ENCODE measurements at places on chromosomes 4 and X.

DNA sequence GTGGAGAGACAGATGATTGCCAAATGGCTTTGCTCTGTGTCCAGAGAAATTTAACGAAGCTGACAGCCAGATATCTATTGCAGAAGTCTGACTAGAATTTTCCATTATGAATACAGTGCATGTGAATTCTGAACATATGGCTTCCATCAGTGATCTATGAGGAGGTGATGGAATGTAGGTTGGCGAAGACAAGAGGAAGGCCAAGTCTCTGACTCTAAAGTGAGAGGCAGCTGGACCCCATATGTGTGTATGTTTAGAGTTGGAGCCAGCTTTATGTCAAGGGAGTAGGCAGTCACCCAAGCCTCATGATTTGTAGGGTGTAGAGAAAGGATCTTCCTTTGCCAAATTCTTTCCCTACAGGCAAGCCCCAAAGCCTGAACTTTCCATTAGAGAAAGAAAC is 76.2 kb upstream of the TEX13D start:
- no peak for DNase-seq

DNA sequence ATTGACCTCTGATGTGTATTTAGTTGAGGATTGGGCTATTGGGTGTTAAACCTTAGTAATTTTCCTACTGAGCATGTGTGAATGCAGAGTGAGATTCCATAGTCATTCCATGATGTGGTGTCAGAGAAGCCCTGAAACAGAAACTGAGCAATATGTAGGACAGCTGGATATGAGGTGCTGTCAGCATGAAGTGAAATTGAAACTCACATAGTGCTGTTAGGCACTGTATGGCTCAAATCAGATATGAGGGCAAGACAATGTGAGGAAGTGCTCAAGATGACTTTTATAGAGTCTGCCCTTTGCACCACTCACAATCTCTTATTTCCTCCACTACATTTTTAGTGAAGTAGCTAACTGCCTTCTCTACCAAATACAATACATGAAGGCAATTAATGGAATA is 188.3 kb downstream of the SH3BGRL start:
- DNase-seq, result no peak

GRCh38 chr4:180156684-180157083 is 2086.5 kb upstream of the TENM3 start:
- DNase-seq, result no peak

DNA sequence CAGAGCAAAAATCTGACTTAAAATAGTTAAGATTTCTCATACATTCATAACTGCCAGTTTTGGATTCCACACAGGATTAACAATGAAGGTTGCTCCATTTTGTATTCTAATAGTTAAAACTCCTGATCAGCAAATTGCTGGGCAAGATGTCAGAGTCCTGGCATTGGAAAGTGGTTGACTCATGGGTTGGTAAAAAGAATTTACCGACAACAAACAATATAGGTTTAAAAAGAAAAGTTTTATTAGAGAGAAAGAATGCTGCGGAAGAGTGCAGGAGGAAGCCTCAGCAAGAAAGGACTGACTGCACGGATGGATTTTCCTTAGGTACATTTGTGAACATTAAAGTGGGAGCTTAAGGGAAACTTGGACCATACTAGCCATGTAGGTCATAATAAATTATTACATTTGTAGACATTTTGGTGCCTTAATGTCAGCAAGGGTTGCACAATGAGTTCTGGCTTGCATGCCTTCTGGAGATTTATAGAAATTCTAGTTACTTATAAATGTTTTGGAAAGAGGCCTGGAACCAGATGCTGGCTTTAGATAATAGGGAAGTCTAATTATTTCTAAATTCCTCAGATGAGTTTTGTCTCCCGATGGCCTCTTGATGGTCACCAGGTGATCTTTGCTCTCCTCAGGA is 25.4 kb upstream of the IL2 start:
- DNase-seq, result no peak

DNA sequence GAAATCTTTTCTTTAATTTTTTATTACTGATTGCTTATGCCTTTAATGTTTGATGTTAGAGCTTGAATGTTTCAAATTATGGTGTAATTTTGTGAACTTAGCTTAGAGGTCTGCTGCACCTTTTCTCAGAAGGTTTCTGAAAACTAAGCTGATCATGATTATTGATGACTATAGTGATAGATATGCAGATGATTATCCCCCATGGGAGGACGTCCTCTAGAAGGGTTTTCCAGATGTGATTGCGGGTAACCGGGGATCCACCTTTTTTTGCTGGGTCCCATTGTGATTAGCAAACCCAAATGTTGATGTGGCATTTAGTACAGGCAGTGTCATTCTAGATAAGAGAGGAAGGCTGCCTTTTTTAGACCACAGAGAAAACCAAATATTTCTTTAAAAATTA is 272.9 kb downstream of the FBXO8 start:
- no peak for DNase-seq

GRCh38 chr4:188612659-188613058 is 473.4 kb downstream of the TRIML1 start:
- no peak for DNase-seq

DNA sequence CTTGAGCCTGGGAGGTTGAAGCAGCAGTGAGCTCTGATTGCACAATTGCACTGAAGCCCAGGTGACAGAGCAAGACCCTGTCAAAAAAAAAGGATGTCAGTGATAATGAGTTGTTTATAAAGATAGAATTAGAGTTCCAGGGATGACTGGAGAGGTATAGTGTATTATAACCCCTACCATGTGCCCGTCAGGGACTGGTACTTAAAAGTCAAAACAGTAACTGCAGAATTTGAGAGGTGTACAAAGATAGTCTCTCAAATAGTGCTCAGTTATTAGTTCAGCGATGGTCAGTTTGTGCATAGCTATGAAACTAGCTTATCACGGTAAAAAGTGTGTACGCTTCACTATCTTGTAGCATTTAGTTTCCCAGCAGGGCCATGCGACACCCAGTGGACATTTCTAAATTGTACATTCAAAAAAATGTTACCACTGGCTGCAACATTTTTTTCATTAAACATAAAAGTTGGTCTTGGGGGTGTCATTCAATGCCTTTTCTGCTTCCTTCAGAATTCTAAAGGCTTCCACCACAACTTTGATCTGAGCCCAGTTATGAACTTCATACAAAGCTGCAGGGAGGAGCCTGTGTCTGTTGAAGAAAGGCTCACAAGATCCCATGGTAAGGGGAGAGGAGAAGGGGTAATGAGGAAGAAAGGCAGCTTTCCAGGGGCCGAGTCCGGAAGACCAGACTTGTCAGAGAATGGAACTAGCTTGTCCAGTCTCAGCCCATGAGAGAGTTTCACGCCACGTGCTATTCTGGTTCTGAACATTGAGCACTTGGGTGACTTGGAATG is 9.2 kb upstream of the GYG2 start:
- no peak for DNase-seq

- no peak for DNase-seq
Observed at GRCh38 chr4:138222046-138222445, 20.1 kb downstream of the SLC7A11 start.

DNA sequence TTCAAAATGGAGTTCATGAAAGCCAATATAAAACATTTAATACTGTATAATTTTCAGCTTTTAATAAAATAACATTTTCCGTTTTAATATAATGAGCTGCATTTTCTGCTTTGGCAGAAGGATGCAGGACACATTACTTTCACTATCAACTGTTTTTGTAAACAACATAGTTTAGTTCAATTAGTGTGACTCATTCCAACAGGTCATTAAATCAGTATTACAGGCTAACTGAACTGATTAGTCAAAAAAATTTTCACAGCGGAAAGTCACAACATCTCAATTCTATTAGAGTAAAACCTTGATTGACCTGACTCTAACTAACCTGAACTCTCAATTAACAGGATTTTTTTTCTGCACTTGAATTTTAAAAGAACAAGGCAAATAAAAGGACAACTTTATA is 151.2 kb upstream of the AMOT start:
- no peak for DNase-seq

DNA sequence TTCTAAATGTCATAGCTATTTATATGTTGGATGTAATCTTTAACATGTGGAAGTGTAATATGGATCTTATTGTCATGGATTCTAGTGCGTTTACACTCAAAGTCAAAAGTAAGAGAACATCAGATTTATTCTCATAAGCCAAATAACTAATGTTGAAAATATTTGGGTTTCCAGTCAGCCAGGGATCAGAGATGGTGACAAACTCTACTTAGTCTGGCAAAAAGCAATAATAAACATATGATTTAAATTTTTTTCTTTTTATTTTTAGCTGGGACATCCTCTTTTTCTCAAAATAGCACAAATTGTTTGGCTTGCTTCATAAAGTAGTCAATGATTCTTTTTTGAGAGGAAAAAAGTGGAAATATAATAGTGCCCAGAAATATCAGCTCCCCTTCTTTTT is 392.3 kb downstream of the ARHGAP24 start:
- no peak for DNase-seq

- DNase-seq, result no peak
Observed at GRCh38 chrX:39927380-39927779, 170.4 kb downstream of the BCOR start.

GRCh38 chr4:142648378-142648777 is 197.7 kb downstream of the INPP4B start:
- DNase-seq, result no peak

GRCh38 chr4:182023469-182023868 is 219.7 kb upstream of the TENM3 start:
- no peak for DNase-seq

GRCh38 chr4:108165586-108165985 is 3.1 kb downstream of the LEF1 start:
- DNase-seq, result no peak

GRCh38 chr4:188091-188490 is 63.8 kb downstream of the ZNF718 start:
- DNase-seq, result no peak

- DNase-seq, result no peak
Observed at GRCh38 chr4:189162888-189163287, 777.8 kb upstream of the FRG1 start.

- no peak for DNase-seq
Observed at GRCh38 chr4:99078931-99079624, 9.5 kb downstream of the ADH5 start.

GRCh38 chrX:47112316-47112954 is 32.1 kb downstream of the NDUFB11 start:
- DNase-seq, result no peak

DNA sequence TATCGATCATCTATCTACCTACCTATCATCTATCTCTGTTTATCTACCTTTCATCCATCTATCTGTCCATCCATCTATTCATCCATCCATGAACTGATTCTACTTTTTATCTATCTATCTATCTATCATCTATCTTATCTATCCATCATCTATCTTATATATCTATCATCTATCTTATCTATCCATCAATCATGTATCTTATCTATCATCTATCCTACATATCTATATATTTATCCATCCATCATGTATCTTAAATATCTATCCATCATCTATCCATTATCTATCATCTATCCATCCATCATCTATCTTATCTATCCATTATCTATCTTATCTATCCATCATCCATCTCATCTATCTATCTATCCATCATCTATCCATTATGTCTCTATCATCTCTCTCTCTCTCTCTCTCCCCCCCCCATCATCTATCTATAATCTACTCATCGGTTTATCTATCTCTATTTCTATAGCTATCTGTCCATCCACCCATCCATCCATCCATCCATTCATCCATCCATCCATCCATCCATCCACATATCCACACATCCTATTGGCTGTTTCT is 20.9 kb downstream of the ARSD start:
- no peak for DNase-seq

- DNase-seq, result no peak
Observed at GRCh38 chr4:7653510-7654369, 219.0 kb upstream of the PSAPL1 start.

- DNase-seq, result peak; percentile 22
Observed at GRCh38 chr4:38109896-38110295, 149.7 kb downstream of the PTTG2 start.

GRCh38 chr4:139501117-139501516 is 47.2 kb downstream of the RAB33B start:
- no peak for DNase-seq

DNA sequence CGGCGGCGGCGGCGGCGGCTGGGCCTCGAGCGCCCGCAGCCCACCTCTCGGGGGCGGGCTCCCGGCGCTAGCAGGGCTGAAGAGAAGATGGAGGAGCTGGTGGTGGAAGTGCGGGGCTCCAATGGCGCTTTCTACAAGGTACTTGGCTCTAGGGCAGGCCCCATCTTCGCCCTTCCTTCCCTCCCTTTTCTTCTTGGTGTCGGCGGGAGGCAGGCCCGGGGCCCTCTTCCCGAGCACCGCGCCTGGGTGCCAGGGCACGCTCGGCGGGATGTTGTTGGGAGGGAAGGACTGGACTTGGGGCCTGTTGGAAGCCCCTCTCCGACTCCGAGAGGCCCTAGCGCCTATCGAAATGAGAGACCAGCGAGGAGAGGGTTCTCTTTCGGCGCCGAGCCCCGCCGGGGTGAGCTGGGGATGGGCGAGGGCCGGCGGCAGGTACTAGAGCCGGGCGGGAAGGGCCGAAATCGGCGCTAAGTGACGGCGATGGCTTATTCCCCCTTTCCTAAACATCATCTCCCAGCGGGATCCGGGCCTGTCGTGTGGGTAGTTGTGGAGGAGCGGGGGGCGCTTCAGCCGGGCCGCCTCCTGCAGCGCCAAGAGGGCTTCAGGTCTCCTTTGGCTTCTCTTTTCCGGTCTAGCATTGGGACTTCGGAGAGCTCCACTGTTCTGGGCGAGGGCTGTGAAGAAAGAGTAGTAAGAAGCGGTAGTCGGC is 528 bp downstream of the FMR1 start:
- peak; percentile 31 for DNase-seq

DNA sequence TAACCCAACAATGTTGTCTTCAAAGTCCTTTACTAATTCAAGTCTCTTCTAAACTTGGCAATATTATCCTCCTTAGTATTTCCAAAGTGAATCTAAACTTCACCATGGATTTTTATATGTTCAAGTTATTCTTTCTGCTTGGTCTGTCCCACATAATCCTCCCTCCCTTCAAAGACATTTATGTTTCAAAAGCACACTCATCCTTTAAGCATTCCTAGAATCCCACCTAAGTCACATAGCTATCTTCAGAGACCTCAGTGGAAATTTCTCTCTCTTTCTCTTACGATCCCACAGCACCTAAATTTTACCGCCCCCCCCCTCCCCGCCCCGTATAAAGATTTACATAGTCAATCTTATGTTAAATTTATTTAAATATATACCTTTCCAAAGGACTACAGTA is 314.9 kb upstream of the GRIA3 start:
- DNase-seq, result no peak

DNA sequence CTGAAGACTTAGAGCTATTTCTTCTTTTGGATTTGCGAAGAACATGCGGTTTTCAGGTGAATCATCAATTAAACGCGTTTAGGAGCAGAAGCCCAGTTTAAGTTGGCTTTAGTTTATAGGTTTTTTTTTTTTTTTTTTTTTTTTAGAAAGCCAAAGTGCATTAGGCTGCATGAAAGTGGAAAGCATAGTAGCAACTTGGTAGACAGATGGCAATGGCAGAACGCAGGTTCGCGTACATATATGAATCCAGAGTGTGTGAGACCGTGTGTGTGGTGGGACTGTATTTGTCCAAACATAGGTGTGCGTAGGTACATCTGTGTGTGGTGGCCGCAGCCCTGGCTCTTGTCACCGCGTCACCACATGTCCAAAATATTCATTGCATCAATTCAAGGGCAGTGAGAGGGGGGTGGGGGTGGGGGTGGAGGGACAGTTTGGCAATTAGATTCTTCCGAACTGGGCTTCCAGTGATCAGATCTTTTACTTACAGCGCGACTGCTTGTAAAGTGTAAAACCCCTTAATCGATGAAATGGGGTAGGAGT is 901 bp downstream of the JADE1 start:
- no peak for DNase-seq

All from NCI-H2107 (cell line).